ENCODE measurements at places on chromosomes 6 and 20.
A peak's percentile ranks its signal among the peaks of the same experiment; 100 is the strongest.

DNA sequence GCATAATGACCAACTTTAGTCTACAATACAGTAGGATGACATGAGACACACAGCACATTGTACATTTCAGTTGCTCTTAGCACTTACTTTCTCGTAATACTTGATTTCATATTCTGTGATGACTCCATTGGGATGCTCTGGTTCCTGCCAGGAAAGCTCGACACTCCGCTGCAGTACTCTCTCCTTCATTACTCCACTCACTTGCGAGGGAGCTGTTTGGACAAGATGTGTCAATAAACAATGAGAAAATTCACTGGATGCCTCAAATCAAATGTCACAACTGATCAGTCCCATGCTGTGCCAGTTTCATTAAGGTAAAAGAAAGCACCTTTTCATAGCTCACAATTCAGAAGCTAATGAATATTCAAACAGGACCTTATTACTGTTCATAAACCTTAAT, 147.1 kb downstream of the EPHA7 start:
- DNase-seq: no peak

DNA sequence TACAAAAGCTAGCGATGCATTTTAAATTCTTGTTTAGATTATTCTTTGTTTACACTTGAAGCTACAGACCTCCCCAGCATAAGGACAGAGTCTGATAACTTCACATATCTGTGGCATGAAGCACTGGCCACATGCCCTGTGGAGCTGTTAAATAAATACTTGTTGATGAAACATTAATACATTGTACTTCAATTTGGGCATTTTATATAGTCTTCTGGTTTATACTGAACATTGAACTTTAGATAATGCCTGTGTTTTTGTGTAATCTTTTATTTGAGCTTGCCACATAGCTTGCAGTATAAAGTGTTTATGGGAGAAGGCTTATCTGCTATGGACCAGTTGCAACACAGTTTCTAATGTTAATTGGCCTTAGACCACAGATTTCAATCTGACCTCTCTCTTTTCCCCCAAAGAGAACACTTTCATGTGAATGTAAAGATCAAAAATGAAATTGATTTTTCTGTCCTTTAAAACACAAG, 48.2 kb downstream of the FRK start:
- no peak for DNase-seq

GRCh38 chr20:12058216-12058615, 140.5 kb downstream of the BTBD3 start:
- no peak for DNase-seq

- no peak for DNase-seq
Measured at GRCh38 chr20:2416541-2417212, 36.0 kb downstream of the TGM6 start.

GRCh38 chr20:36544134-36545018, 3.1 kb downstream of the MYL9 start:
- no peak for DNase-seq

GRCh38 chr20:47648943-47649342, 136.3 kb downstream of the SULF2 start:
- DNase-seq: no peak

DNA sequence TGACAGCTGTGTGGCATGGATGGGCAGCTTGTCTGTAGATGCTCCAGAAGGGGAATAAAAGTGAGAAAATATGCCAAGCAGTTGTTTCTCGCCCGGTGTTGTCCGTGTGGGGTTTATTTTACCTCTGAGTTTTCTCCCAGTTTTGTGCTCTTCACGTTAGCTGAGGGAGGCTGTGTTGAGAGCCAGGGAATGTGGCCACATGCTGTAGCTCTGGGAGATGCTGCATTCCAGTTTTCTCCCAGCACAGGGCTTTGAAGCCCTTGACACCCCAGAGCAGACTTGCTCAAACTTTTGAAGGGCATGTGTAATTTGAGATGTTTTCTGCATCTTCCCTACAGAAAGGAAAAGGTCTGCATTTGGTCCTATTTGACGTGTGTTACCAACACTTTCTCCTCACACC, 67.7 kb downstream of the RREB1 start:
- no peak for DNase-seq

- no peak for DNase-seq
Measured at GRCh38 chr20:44200371-44200770, 10.2 kb downstream of the OSER1 start.

GRCh38 chr6:169867751-169868191, 116.3 kb downstream of the ERMARD start:
- DNase-seq: no peak

GRCh38 chr20:54199721-54200176, 8.1 kb upstream of the PFDN4 start:
- DNase-seq: peak; percentile 41

DNA sequence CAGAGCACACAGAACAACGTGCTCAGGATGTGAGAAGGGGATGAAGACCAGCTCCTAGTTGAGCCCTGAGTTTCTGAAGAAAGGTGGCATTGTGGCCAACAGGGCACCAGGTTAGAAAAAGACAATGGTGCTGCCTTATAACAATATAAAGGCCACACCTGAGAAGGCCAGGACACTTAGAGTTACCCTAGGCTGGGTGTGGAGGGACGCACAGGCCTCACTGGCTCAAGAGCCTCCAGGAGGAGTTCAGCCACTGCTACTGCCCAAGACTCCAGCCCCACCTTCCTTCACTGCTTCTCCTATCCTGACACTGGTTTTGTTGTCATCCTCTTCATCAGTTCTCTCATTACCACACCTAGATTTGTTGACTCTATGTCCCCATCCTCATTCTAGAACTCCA, 55.2 kb upstream of the BEND6 start:
- no peak for DNase-seq

- DNase-seq: no peak
Measured at GRCh38 chr6:153129873-153130514, 1.1 kb downstream of the RGS17 start.

GRCh38 chr6:17585766-17586490, 14.2 kb upstream of the FAM8A1 start:
- DNase-seq: no peak

DNA sequence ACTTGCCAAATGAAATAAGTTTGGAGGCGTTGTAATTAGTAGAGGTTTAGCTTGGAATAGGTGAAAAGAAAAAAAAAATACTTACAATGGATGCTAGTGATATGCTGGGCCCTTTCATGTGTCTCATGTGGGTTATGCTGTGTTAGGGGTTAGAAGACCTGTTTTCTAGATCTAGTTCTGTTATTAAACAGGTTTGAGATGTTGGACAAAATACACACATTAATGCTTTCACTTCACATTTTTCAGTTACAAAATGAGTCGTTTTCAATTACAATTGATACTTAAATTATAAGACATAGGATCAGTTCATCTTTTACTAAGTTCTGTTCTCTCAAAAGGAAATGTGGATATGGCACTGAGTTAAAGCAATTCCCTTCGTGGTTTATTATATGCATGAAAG, 509.8 kb downstream of the EPM2A start:
- no peak for DNase-seq

DNA sequence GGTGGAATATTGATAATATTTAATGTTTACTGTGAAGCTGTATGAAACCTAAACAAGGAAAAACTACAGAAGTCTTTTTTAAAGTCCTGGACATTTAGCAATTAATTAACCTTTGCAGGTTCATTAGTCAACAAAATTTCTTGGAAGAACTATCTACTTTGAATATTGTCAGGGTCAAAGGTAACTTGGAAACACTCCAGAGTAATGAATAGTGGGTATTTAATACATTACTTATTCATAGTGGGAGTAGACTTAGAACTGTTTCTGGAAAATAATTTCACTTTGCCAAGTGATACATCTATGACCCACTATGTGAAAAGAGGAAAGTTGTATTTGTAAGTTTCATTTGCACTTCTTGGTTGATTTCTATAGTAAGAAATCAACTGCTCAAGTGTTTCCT, 319.1 kb downstream of the TFAP2B start:
- no peak for DNase-seq

DNA sequence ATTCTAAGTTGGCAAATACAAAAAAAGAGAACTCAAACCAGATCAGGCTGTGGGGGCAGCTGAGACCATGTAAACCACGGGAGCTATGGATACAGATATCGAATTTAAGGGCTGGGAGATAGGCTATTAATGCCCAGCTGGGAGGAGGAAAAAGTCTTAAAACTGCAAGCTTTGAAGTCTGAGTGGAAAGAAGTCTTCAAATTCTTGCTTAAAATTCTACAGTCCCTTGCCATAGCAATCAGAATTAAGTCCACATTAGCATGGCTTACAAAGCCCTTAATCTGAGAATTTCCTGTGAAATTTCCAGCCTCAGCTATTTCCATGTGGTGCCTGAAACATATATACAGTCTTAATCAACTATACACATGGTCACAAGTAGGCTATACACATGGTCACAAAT, 465.0 kb upstream of the HSF2 start:
- no peak for DNase-seq

DNA sequence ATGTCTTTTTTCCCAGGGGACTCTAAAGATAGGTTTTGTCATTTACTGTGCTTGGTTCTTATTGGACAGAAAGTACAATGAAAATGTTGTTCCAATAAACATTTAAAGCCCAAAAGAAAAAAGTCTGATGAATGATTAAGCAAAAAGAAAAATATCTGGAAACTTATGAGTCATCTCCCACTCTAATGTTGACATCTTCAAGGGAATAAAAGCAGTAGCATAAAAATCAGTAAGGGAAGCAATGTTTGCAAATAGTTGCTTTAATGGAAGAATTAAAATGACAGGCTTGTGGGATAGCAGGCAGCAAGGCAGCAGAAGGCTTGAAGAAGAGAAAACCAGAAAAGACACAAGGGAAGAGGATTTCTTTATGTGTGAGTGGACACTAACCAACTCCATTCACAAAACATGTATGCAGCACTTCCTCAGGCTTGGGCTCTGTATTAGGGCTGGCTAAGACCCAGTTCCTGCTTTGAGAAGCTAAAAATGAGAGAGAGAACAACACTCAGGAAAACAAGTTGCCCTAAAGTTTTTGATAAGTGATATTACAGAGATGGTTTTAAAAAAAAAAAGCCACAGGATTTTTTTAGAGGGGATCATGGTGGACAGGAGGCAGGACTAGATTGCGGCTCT, 263.2 kb upstream of the NT5E start:
- no peak for DNase-seq

GRCh38 chr6:159858259-159858658, 32.5 kb upstream of the MAS1 start:
- DNase-seq: no peak

DNA sequence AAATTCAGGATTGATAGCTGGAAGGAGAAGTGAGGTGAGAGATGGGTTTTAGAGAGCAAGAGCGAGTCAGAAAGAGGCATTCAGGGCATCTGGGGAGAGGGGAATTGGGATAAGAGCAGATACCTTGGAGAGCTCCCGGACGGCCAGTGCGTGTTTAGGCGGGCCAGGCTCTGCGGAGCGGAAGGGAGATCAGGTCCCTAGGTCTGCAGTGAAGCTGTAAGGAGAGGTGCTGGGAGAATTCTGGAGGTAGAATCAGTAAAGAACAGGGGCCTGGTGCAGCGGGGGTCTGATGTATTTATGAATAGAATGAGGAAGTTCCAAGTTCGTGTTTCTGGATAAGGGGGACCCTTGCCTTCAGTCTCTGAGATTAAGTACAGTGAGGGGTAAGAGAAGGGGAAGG, 47.4 kb upstream of the FAM83D start:
- no peak for DNase-seq

DNA sequence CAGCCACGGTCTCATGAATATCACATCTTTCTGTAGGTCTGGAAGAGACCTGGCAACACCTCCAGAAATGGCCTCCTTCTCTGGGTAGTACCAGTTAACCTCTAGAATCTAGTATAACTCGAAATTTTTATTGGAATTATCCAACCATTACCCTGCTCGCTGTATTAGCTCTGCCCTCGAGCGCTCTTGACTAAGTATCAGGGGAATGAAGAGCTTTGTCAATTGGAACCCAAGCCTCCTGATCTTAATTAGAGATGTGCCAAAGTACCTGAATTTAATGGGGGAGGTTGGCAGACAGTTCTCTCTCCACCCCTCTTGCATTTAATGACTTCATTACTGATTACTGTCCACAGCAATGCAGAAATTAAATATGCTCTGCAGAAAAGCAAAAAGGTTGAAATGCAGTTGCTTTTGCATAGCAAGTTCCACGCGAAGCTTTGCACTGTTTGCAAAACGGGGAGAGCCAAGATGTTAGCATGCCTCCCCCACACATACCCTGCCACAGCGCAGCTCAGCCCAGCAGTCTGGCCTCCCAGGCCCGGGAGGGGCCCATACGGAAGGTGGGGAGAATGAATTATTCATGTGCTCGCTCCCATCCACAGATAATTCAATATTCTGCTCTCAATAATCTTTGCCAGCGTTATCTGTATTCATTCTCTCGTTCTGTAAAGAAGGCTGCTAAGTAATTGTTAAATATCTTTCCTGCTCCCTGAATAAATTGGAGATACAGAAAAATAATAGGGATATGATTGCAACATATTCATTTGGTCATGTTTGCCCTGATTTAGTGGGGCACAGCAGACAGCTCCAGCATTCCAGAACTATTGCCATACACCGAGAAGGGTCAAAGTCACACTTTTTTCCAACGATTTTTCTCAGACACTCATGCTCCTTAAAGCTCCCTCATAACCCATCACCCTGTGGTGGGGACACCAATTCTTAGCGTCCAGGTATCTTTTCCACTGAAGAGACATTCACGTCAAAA, 305.8 kb downstream of the CDH26 start:
- DNase-seq: no peak

- no peak for DNase-seq
Measured at GRCh38 chr20:52118696-52119095, 72.9 kb downstream of the ZFP64 start.

GRCh38 chr6:107655864-107656263, 165.9 kb downstream of the SOBP start:
- DNase-seq: no peak
